ENCODE measurements at places on chromosomes 2 and 18.
A peak's percentile ranks its signal among the peaks of the same experiment; 100 is the strongest.

DNA sequence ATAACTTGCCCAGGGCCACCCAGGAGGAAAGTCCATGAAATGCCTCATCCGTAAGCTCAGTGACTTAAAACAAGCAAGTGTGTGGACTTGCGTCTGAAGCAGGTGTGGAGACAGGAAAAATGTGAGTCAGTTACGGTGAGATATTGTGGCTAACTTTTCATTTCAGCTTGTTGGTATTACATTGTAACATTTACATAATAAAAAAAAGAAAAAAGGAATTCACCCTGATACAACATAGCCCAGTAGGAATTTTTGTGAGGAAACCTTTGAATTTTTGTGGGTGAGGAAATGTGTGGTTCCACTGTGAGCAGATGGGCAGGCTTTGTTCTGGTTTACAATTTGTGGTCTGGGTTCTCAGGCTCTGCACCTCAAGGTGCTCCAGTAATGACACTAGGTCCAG, 33.7 kb upstream of the LYPD6B start:
- H3K4me1 ChIP-seq, result peaks cover 5% of the 10 kb centered on the region
- H3K4me3 ChIP-seq, result no peak overlapping the region
- no peak overlapping the region for H3K27ac ChIP-seq
- H3K36me3 ChIP-seq, result no peaks in the 10 kb centered on the region
- DNase-seq, result no peak

DNA sequence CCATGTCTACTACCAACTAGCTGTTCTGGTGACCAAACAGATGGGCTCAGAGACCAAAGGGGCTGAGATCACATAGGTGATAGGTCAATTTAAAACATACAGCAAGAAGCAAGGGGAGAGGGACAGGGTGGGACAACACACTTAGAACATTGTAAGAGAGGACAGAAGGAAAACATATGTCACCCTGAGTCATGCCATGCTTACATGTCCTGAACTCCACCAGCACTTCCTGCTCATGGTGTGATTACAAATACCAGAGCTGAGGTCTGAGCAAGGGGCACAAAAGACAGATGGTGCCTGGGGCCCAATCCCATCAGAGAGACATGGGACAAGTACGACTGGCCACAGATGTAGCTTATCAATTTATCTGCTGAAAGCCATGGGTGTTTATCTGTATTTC, 28.7 kb upstream of the GALNT14 start:
- no peak overlapping the region for H3K27ac ChIP-seq
- H3K4me1 ChIP-seq, result peaks cover 9% of the 10 kb centered on the region
- H3K36me3 ChIP-seq, result no peaks in the 10 kb centered on the region
- DNase-seq, result peak; percentile 17
- H3K4me3 ChIP-seq, result no peak overlapping the region

DNA sequence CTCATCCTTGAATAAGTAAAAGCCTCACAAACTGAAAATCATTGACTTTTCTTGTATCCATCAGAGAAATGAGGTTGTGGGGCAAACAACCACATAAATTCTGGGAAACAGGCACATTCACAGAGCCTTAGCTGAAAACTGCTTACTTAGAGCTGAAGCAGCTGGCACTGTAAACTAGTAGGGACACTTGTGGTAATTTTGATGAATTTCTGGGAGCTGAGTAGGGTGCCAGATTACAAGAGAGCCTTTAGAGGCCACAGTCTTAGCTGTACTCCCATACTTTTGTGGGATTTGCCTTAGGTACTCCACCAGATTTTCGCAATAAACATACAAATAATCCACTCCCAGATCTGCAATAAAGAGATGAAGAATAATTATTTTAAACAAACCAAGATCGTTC, 315.2 kb downstream of the TMX3 start:
- H3K27me3 ChIP-seq, result no peaks in the 10 kb centered on the region
- no peak overlapping the region for H3K27ac ChIP-seq
- no peaks in the 10 kb centered on the region for H3K36me3 ChIP-seq
- no peak overlapping the region for H3K4me3 ChIP-seq
- DNase-seq, result no peak

GRCh38 chr2:3463186-3463835, 56.0 kb downstream of the ADI1 start:
- H3K36me3 ChIP-seq, result peaks cover 67% of the 10 kb centered on the region
- no peak overlapping the region for H3K27ac ChIP-seq
- H3K27me3 ChIP-seq, result no peaks in the 10 kb centered on the region
- H3K4me3 ChIP-seq, result no peak overlapping the region

DNA sequence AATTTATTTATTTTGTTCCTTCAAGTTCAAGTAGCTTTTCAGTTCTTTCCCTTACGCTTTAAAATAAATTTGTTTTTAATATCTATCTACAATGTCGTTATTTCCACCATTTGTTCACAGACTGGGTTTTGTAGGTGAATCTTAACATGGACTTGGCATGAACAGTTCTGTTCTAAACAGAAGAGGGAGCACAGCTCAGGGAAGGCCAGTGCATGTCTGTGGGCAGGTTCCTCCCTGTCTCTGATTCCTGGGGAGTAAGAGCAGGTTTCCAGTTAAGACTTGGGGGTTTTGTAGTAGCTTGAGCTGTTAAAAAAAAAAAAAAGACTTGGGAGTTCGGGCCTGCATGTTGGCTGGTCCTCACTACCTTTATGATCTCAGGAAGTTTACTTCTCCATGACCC, 11.1 kb downstream of the TTL start:
- H3K27me3 ChIP-seq, result no peaks in the 10 kb centered on the region
- H3K27ac ChIP-seq, result no peak overlapping the region
- no peaks in the 10 kb centered on the region for H3K4me1 ChIP-seq

GRCh38 chr2:203484266-203485112, 50.6 kb downstream of the RAPH1 start:
- H3K4me1 ChIP-seq, result no peaks in the 10 kb centered on the region
- no peaks in the 10 kb centered on the region for H3K27me3 ChIP-seq
- H3K4me3 ChIP-seq, result no peak overlapping the region

DNA sequence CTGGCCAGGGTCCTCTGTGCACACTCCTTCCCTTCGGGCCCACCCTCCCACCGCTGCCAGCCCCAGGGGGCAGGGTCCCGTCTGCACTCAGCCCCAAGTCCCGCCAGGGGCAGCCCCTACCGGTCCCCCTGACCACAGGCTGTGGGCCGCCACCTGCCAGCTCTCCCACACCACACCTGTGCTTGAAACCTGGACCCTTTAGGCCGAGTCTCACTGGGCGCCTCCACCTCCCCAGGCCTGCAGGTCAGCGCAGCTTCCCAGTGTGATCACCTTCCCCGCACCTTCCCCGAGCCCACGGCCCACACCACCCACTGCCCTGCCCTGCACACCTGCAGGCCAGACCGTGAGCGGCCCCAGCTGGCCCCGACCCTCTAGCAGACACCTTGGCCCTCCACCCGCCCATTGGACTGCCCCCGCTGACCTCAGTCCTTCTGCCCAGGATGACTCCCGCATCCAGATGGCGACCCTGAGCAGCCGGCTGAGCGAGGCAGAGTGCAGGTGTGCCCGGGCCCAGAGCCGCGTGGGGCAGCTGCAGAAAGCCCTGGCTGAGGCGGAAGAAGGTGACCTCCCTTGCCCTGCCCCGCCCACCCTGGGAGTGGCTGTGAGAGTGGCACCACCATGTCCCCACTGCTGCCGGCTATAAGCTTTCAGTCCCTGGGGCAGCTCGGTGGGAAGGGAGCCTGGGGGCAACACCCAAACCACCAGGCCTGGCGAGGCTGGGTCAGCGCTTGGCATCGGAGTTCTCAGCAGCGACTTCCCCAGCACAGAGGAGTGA, 31.3 kb upstream of the SNED1 start:
- no peak for DNase-seq
- no peaks in the 10 kb centered on the region for H3K36me3 ChIP-seq
- no peaks in the 10 kb centered on the region for H3K27me3 ChIP-seq
- no peak overlapping the region for H3K27ac ChIP-seq
- no peak overlapping the region for H3K4me3 ChIP-seq
- peaks cover 15% of the 10 kb centered on the region for H3K4me1 ChIP-seq

GRCh38 chr2:235206980-235207579, 255.3 kb downstream of the SH3BP4 start:
- DNase-seq, result no peak
- H3K36me3 ChIP-seq, result no peaks in the 10 kb centered on the region
- H3K27ac ChIP-seq, result no peak overlapping the region
- H3K4me1 ChIP-seq, result no peaks in the 10 kb centered on the region
- H3K4me3 ChIP-seq, result no peak overlapping the region

- no peak overlapping the region for H3K4me3 ChIP-seq
- H3K4me1 ChIP-seq, result peaks cover 6% of the 10 kb centered on the region
- H3K27me3 ChIP-seq, result no peaks in the 10 kb centered on the region
- no peak overlapping the region for H3K27ac ChIP-seq
- no peak for DNase-seq
These were observed 84.6 kb downstream of the THADA start for GRCh38 chr2:43511199-43511598.

DNA sequence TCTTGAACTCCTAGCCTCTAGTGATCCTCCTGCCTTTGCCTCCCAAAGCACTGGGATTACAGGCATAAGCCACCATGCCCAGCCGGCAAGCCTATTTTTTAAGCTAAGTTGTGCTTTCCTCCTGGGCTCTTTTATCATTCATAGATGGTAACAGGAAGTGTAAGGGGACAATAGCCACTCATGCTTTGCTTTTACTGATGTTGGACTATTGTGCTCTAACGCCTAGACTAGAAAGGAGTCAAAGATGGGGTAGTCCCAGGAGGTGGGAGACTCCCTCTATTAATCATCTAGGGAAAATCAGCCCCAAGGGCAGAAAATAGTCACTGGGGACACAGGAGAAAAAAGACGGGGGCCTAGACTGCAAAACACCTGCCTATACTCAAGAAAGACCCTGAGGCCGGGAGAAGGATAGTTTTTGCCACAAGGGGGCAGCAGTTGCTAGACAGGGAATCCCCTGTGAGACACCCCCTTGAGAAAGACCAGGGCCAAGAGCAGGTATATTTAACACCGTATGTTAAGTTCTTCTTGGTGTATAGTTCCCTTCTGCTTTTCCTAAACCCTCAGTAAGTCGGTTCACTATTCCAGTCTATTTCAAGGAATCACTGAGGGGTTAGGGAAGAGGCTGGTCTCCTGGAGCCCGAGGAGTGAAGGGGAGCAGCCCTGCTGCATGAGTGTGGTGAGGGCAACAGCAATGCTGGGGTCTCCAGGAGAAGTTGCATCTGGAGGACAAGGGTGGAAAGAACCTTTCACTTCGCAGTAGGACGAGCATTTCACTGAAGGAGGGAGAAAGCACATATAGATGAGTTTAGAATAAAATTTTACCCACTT, 2.1 kb upstream of the CXCR1 start:
- peaks cover 5% of the 10 kb centered on the region for H3K4me1 ChIP-seq
- peak; percentile 78 for DNase-seq
- H3K36me3 ChIP-seq, result no peaks in the 10 kb centered on the region
- no peaks in the 10 kb centered on the region for H3K27me3 ChIP-seq
- H3K4me3 ChIP-seq, result no peak overlapping the region
- no peak overlapping the region for H3K27ac ChIP-seq

DNA sequence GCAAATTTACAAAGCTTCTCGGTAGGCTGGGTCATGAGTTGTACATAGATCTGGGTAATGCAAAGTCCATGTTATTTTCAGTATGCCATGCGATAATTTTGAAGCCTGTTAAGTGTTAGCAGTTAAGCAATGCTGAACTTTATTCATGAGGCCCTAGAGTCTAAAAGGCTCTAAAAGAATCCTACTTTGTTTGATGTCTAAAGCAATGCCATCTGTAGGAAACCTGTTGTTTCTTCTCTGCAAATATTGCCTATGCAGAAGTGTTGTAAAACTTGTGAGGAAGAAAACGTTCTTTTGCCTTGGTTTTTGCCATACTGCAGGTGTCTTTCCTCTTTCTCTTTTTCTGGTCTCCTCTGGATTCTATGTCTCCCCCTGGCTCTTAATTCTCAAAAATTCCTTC, 9.1 kb downstream of the ARHGAP15 start:
- DNase-seq, result no peak
- peaks cover 58% of the 10 kb centered on the region for H3K4me1 ChIP-seq
- H3K27ac ChIP-seq, result no peak overlapping the region
- H3K4me3 ChIP-seq, result no peak overlapping the region
- no peaks in the 10 kb centered on the region for H3K27me3 ChIP-seq

DNA sequence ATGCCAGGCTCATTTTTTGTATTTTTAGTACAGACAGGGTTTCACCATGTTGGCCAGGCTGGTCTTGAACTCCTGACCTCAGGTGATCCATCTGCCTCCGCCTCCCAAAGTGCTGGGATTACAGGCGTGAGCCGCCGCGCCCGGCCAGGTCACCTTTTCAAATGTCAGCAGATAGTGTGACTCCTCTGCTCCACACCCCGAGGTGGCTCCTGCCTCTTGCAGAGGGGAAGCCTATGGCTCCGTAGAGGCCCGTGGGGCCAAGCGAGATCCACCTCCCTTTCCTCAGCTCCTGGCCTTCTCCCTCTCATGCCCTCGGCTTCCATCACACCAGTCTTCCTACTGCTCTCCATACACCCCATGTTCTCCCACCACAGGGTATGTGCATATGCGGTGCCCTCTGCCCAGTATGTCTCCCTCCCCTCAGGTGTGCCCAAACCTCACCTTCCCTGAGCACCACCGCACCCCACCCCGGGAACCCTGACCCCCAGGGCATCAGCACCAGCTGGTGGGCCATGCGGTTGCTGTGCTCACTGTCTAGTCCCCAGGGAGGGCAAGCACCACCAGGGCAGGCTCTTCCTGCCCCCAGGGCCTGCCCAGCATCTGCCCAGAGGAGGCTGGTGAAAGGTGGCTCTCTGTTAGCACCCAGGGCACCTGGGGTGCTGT, 10.7 kb downstream of the GPR17 start:
- H3K27ac ChIP-seq, result no peak overlapping the region
- H3K27me3 ChIP-seq, result no peaks in the 10 kb centered on the region
- DNase-seq, result no peak
- no peaks in the 10 kb centered on the region for H3K36me3 ChIP-seq

GRCh38 chr18:39486268-39486667, 1920.7 kb upstream of the CELF4 start:
- H3K27ac ChIP-seq, result no peak overlapping the region
- DNase-seq, result no peak
- H3K36me3 ChIP-seq, result no peaks in the 10 kb centered on the region
- H3K4me1 ChIP-seq, result no peaks in the 10 kb centered on the region

DNA sequence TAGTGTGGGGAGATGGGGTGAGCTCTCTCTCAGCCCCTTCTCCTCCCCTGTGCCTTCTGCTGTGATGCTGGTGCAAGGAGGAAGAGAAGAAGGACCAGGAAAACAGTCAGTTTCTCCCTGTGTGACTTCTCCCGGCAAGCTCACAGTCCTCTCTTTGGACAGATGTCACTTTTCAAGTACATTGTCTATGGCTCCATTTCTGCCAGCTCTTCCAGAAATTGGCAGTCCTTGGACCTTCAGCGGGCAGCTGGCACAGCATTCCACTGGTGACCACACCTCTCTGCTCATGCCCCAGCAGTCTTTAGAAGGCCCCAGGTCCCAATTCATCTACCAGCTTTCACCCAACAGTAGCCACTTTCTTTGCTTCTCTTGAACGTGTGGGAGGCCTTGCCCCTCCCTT, 63.9 kb downstream of the AOX1 start:
- no peaks in the 10 kb centered on the region for H3K36me3 ChIP-seq
- no peaks in the 10 kb centered on the region for H3K4me1 ChIP-seq
- no peak overlapping the region for H3K27ac ChIP-seq
- no peaks in the 10 kb centered on the region for H3K27me3 ChIP-seq
- no peak overlapping the region for H3K4me3 ChIP-seq
